ENCODE measurements at places on chromosomes 2 and 18. TPM values are rescaled to one million over a fixed set of nuclear protein-coding genes. Genes with fewer than 3 reads are reported as not detected.

GRCh38 chr2:37868866-37869265, 56.2 kb upstream of the RMDN2 start:
- DNase-seq = no peak

DNA sequence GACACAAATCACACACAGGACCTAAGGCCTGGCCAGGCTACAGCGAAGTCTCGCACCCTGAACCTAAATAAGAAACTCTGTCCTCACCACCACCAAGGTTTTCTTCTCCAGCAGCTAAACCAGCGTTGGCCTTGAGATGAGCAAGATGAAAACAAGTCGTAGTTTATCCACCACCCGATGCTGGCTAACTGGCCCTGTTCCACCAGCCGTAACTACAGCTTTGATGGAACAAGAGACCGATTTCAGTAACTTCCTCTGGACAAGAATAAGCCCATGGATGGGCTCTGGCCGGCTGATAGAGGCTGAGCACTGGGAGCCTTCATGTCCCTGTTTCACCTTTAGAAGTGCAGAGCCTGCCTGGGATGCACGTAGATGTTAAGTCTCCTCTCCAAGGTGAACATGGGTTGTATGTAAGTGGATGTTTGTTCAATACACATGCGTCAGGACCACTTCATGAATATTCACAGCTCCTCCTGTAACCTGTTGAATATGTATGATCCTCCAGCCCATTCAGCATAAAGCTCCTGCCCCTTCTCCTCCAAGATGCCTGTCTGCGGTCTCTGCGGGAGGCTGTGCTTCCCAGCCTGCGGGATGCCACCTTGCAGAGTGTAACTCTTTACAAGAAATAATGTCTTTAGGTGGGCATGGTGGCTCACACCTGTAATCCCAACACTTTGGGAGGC, 24.2 kb downstream of the ADI1 start:
- DNase-seq = no peak

GRCh38 chr2:40279001-40279400, 172.9 kb downstream of the SLC8A1 start:
- no peak for DNase-seq

Gene PIEZO2
- 43.7 TPM for total RNA-seq

Gene CCL20
- 0.36 TPM for total RNA-seq

Measured in mesothelial cell of epicardium (in vitro differentiated cells).